Globus pallidus (tissue), 1 donor: ENCODE measurements at places on chromosomes 6 and 20.

GRCh38 chr20:8335495-8336195, 203.6 kb downstream of the PLCB1 start:
- DNase-seq, result no peak

DNA sequence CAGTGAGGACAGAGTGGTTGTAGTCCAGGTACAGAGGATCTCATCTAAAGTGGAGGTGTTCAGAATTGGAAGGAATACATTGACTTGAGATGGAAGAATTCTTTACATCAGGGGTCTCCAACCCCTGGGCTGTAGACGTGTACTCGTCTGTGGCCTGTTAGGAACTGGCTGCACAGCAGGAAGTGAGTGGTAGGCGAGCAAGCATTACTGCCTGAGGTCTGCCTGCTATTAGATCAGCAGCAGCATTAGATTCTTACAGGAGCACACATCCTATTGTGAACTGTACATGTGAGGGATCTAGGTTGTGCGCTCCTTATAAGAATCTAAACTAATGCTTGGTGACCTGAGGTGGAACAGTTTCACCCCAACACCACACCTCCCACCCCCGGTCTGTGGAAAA, 121.1 kb downstream of the CDKAL1 start:
- no peak for DNase-seq

- DNase-seq, result no peak
These were observed 265.1 kb upstream of the CEP162 start for GRCh38 chr6:84492241-84493165.

DNA sequence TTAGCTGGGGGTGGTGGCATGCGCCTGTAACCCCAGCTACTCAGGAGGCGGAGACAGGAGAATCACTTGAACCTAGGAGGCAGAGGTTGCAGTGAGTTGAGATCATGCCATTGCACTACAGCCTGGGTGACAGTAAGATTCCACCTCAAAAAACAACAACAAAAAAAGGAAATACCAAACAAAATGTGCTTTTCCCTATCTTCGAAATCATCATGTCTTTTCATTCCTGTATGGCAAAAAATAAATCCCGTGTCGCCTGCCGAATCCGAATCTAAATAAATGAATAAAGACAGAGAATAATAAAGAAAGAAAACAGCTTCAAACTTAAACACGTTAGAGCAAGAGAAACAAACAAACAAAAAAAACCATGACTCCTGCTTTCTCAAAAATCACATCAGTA, 11.8 kb downstream of the B4GALT5 start:
- DNase-seq, result no peak

- DNase-seq, result no peak
These were observed 41.7 kb upstream of the PRELID3B start for GRCh38 chr20:59084041-59084850.

- DNase-seq, result no peak
These were observed 11.6 kb upstream of the SCGN start for GRCh38 chr6:25640446-25640845.

GRCh38 chr6:118589186-118589585, 41.1 kb downstream of the PLN start:
- no peak for DNase-seq

- no peak for DNase-seq
These were observed 596.8 kb downstream of the QKI start for GRCh38 chr6:164011321-164011720.

DNA sequence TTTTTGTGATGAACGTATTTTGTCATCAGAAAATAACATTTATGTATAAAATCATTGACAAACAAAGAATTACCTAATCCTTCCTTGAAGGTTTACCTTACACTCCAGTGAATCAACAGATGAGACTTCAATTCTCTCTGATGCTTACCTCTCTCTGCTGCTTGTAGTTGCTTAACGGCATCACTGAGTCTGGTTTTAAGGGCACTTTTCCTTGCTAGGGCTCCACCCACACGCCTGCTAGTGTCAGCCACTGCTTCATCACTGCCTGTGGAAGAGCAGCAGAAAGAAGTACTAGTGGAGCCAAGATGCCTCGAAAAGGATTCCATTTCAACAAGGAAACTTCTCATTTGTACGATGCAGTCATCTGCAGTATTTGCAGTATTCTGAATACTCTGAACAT, 63.0 kb downstream of the FAM229B start:
- DNase-seq, result peak; percentile 18

DNA sequence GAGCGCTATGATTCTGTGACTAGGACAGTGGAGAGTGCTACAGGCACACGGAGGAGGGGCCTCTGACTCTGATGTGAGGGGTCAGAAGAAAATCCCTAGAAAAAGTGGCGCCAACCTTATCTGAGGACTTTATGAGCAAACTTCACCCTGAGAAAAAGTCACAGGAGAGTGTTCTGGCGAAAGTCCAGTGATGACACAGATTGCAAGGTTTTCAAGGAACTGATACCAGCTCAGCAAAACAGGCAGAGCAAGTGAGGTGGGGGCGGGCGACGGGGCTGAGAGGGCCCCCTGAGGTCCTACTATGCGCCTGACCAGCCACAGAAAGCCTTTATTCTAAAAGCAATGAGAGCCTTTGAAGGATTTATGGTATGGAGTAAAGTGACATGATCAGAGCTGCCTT, 73.3 kb downstream of the SLC22A23 start:
- no peak for DNase-seq

GRCh38 chr6:145067430-145067829, 667.9 kb downstream of the EPM2A start:
- no peak for DNase-seq

DNA sequence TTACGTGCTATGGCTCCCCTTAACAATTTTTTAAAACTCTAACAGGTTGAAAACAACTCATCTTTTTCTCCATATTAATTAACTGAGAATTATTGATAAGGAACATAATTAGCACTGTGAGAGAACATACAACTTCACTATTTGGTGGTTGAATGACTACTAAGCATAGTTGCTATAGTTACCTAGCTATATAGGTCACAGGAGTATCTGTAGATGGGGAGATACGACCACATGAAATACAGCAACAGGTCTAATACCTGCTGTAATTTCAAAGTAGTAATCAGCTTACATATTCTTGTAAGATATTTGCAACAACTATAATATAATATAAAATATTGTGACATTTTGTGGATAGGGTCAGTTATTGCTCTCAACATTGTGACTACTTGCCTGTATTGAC, 102.9 kb downstream of the ADGB start:
- DNase-seq, result no peak

DNA sequence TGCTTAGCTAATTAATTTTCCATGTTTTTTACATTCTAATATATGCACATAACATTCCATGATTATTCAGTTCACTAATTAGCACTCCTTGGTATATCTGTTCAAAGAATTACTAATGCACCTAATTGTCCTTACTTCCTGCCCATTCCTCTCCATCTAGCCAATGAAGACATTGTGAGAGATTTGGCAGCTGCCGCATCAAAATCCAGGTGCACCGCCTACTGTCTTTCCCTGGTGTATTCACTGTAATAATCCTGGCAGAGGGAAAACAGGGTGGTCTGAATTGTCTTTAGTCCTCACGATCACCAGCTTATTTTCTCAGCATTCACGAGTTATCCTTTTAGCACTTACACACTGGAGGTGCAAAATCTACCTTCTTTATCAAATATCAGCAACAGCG, 61.0 kb upstream of the SCGN start:
- no peak for DNase-seq

DNA sequence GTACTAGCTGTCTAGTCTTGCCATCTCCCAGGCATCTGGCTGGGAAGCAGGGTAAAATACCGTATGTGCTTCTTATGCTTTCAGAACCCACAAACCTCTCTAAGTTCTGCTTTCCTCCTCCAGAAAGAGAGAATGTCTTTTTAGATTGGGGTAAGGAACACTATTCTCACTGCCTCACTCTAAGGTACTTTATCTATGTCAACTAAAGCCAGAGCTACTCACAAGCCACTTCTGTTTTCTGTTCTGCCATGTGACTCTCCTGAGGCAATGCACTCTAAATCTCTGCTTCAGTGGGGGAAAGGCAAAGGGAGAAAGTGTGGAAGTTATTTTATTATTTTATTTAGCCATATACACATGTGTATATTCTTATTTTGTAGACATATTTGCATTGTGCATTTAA, 15.6 kb downstream of the MEP1A start:
- DNase-seq, result peak; percentile 24

- DNase-seq, result no peak
These were observed 34.5 kb downstream of the BPIFB1 start for GRCh38 chr20:33317424-33318095.

- no peak for DNase-seq
These were observed 46.5 kb upstream of the TRAF3IP2 start for GRCh38 chr6:111652156-111652555.

GRCh38 chr20:53598140-53599043, 4.8 kb upstream of the ZNF217 start:
- no peak for DNase-seq

DNA sequence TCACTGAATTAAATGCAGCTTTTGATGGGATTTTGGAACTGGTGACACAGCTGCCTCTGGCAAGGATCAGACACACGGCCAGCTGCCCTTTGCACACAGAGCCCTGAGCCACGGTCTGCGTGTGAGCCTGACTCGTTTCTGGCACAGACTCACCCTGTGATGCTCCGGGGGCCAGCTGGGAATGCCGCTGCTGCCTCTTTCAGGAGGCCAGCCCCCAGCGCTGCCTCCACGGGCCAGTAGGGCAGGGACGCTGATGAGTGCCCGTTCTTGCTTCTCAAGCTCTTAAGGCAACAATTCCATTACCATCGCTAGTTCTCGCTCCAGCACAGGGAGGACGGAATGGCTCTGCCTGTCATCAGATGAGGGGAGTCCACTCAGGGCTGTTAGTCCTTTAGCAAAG, 61.6 kb downstream of the IRF4 start:
- DNase-seq, result peak; percentile 89

DNA sequence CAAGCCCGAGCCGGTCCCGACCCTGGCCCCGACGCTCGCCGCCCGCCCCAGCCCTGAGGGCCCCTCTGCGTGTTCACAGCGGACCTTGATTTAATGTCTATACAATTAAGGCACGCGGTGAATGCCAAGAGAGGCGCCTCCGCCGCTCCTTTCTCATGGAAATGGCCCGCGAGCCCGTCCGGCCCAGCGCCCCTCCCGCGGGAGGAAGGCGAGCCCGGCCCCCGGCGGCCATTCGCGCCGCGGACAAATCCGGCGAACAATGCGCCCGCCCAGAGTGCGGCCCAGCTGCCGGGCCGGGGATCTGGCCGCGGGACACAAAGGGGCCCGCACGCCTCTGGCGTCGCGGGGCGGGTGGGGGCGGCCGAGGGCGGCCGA, 37.5 kb downstream of the YTHDF1 start:
- no peak for DNase-seq

- no peak for DNase-seq
These were observed 1548.7 kb downstream of the GRIK2 start for GRCh38 chr6:102942206-102942605.

- no peak for DNase-seq
These were observed 44.3 kb downstream of the KCNS1 start for GRCh38 chr20:45056473-45057173.

GRCh38 chr6:134345789-134346188, 27.9 kb upstream of the SGK1 start:
- no peak for DNase-seq

DNA sequence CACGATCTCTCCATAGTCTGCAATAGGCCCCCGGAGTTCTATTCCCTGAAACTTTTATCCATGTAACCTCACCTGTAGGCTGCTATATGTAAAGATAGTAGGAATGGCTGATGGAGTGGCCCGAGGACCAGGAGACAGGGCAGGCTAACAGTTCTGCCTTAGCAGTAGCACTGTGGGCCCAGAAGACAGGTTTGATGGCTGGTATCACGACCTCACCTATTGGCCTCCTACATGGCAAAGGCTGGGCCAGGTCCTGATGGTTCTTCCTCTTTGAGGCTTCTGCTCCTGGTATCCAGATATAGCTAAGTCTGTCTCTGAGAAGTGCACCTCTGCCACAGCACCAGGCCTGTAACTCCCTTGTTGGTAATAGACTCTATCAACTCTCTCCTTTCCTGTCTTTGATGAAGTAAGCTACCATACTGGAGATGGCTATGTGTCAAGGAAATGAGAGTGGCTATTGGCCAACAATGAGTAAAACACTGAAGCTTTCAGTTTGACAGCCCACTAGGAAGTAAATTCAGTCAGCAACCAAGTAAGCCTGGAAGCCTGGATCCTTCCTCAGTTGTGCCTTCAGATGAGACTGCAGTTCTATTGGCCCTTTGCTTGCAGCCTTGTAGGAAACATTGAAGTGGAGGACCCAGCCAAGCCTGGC, 5.7 kb downstream of the SPEF1 start:
- no peak for DNase-seq

DNA sequence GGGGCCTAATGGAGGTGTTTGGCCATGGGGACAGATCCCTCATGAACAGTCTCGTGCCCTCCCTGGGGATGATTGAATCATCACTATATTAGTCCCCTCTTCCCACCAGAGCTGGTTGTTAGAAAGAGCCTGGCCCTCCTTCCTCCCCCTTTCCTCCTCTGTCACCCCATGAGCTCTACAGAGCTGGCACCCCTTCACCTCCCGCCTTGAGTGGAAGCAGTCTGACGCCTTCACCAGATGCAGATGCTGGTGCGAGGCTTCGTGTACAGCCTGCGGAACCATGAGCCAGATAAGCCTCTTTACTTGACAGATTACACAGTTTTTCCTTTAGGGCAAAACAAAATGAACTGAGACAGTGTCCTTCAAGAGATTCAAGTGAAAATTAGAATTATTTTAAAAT, 74.4 kb upstream of the RIPOR2 start:
- DNase-seq, result no peak

GRCh38 chr6:139962654-139963347, 588.4 kb upstream of the CITED2 start:
- DNase-seq, result no peak

DNA sequence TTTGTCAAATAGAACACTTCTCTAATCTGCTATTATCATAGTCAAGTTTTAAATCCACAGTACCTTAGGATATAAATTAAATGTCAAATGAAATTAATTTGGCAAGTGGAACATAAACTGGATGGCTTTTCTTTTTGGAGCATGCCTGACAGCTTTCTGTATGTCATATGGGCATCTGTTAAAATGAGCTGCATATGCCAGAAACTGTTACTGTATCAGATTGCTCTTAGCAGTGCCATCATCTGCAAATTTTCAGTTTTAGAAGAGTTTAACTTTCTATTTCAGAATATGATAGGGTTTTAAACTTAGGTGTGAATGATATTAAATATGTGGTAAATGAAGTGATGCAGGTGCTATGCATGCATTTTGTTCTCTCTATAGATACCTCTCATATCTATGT, 3.4 kb upstream of the EEF1E1 start:
- no peak for DNase-seq

GRCh38 chr6:151241853-151242252, 2.1 kb downstream of the AKAP12 start:
- DNase-seq, result no peak

GRCh38 chr20:23039136-23039875, 4.2 kb downstream of the SSTR4 start:
- no peak for DNase-seq
